ENCODE measurements at places on chromosomes 4 and X.

GRCh38 chr4:121950212-121950679 is 1.6 kb downstream of the TRPC3 start:
- peak; percentile 73 for DNase-seq

- no peak for DNase-seq
These were observed 207.0 kb downstream of the ARHGAP24 start for GRCh38 chr4:85681921-85682320.

GRCh38 chr4:68951078-68951805 is at the start of gene UGT2A3:
Gene UGT2A3, minus strand, starts transcription at chr4:68951804. Its CDS starts 44 bp downstream, at chr4:68951760.
- DNase-seq, result no peak

DNA sequence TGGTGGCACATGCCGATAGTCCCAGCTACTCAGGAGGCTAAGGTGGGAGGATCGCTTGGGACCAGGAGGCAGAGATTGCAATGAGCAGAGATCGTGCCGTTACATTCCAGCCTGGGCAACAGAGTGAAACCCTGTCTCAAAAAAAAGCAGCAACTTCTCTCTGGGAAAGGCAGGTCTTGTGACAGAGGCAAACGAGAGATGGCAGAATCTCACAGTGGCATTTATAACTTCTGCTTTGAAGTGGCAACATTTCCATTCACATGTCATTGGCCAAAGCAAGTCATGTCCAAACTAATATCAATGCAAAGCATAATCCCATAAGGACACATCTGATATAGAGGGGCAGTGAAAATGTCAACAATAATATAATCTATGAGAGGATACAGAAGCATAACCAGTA is 79.8 kb downstream of the PPEF2 start:
- no peak for DNase-seq

DNA sequence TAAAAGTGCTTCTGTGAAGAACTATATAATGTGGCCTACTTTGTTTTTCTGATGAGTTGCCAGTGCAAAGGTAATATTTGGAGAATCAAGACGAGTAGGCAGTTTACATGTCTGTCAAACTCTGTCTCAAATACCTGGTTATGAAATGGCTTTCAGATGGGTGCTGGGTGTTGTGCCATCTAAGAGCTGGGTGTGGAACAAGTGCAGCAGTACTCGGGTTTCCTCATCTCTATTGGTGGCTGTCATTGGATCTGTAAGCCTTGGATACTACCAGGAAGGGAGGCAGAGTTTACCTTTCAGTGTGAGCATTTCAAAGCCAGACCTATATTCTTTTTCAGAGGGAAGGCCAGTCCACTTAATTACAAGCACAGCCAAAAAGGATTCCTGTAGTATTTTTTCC is 37.2 kb downstream of the MTM1 start:
- no peak for DNase-seq

DNA sequence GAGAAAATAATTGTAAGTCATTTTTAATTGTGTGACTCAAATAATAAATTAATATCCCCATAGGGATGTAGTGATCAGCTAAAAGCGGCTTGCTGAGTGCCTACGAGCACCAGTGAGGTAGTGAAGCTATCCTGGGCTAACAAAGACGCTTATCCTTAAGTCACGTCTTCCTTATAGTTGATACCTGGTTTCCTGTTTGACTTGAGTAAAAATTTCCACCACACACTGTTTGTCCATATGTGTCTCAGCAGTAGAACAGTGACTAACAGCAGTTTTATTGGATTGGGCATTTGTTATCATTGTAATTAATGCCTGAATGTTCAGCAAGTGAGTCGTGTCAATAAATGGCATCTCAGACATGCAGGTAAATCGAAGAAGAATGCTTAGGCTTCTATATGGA is 241.1 kb downstream of the GRXCR1 start:
- DNase-seq, result no peak

DNA sequence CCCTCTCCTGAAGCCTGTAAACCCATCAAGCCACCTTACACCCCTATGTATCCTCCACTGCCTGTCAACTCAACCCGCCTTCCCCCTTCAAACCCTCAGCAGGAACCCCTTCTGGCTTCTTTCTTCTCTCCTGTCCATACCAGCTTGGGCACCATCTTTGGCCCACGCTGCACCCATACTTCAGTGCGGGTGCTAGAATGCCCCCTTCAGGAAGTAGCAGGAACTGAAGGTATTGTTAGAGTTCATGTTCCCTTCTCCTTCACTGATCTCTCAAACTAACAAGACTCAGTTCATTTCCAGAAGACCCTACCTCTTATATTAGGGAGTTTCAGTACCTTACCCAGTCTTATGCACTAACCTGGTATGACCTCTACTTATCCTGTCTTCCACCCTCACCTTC is 1.5 kb upstream of the UGT2B17 start:
- no peak for DNase-seq

- DNase-seq, result no peak
These were observed 3.3 kb upstream of the FGA start for GRCh38 chr4:154593868-154594267.

GRCh38 chr4:88802585-88803286 is 105.1 kb upstream of the NAP1L5 start:
- DNase-seq, result no peak

GRCh38 chr4:126965877-126966276 is 666.9 kb upstream of the INTU start:
- DNase-seq, result no peak
